Activated CD4-positive, alpha-beta T cell treated with anti-CD3 and anti-CD28 coated beads, Interleukin-2, Interleukin-6, amounts not matched to agents 100 ng/mL and 50 ng/mL, durations not matched to agents 16 hours and 8 hours (primary cell): ENCODE measurements at places on chromosomes 6 and 20.

- no peak for DNase-seq
These were observed 102.9 kb downstream of the OR2B2 start for GRCh38 chr6:27809067-27809938.

DNA sequence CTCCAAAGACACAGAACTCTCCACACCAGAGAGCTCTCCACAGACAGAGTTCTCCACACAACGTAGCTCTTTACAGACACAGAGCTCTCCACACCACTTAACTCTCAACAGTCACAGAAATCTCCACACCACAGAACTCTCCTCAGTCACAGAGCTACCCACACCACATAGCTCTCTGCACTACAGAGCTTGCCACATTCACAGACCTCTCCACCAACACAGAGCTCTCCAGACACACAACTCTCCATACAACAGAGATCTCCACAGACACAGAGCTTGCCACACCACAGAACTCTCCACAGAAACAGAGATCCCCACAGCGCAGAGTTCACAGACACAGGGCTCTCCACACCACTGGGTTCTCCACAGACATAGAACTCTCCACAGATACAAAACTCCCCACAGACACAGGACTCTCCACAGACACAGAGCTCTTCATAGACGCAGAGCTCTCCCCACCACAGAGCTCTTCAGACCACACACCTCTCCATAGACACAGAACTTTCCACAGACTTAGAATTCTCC, 52.5 kb downstream of the ERMARD start:
- no peak for DNase-seq

GRCh38 chr6:169915769-169916550, 164.5 kb downstream of the ERMARD start:
- DNase-seq: no peak

GRCh38 chr6:35511562-35511941, 1.1 kb downstream of the TULP1 start:
- no peak for DNase-seq

- DNase-seq: no peak
These were observed 97.4 kb downstream of the THBS2 start for GRCh38 chr6:169156108-169156792.

DNA sequence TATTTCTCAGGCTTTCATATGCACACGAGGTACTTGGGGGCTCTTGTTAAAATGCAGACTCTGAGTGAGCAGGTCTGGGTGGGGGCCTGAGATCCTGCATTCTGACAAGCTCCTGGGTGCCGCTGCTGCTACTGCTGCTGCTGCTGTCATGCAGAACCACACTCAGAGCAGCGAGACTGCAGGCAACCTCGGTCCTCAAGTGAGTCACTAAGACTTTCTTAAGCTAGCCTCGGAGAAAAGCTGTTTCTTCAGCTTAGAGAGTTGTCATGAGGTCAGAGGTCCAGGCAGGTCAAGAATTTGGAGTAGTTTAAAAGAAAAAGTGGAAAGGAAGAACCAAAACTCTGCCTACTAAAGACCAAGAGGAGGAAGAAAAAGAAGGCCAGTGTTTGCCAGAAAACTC, 92.9 kb downstream of the SPTLC3 start:
- no peak for DNase-seq

DNA sequence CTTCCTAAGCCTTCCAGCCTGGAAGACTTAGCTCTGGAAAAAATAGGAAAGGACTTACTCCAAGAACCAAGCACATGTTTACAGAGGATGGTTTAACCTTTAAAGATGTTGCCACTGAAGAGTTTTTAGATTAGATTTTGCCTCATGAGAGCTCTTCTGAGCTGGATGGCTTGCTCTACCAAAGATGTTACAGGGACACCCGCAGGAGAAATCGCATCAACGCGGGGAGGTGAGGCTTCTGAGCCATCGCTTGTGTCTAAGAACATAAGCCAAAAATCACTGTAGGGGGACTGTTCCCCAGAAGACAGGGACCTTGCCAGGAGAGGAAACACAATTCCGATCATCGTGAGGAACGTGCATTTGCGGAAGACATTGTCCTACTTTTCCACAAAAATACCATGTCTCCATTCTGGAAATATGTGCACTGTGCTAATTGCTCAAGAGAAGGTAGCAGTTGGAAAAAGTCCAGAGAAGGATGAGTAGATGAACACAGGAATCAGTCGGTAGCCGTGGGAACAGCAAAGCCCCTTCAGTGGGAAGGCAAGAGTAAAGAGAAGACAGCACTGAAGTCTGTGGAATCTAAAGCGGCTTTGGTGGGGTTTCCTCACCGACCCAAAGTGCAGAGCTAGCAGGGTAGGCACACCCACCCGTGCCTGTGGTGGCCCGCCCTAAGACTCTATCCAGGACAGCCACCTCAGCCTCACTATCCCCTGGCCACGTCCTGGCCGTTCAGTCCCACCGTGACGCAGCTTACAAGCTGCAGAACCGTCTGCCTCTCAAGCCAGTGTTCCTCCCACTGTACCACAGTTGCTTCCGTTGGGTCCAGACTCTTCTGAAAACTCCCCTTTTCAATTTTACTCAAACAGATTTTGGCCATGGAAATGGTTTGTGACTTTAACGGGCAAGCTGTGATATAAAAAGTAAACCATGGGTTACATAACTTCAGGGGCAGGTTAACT, 334.8 kb downstream of the NRN1 start:
- no peak for DNase-seq

- no peak for DNase-seq
These were observed 7.4 kb downstream of the GFOD1 start for GRCh38 chr6:13479971-13480434.

DNA sequence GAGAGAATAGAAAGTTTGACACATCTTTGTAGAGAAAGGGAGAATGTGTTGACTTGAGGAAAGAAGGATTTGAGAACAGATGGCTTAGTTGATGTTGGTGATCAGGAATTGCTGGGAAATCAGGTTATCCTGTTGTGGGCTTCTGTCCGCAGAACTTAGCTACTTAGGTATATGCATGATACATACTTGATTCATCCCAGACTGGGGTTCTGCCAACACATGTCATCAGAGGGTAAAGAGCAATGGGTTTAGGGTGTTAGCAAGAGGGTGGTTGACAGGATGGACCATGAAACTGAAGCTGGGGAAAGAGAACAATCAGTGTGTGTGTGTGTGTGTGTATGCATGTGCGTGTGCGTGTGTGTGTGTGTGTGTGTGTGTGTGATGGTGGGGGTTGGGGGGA, 50.6 kb upstream of the NELFCD start:
- no peak for DNase-seq

DNA sequence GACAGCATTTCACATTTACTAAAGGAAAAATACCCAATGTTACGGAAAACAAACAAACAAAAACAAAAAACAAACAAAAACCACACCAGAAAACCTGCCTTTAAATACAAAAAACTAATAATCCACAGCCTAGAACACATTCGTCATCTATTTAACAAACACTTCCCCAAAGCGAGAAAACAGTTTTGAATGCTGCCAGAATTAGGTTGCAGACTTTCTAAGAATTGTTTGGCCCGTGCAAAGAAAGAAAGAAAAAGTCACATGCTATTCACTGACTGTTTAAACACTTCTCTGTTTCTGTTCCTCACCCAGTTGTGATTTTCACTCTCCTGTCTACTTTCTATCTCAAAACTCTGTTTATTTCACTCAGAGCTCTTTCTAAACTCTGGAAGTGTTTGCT, 52.5 kb downstream of the BCAS1 start:
- DNase-seq: peak; percentile 21

- no peak for DNase-seq
These were observed 182.4 kb downstream of the CD109 start for GRCh38 chr6:73878403-73878802.

GRCh38 chr20:56848561-56848960, 219.5 kb downstream of the TFAP2C start:
- DNase-seq: no peak

DNA sequence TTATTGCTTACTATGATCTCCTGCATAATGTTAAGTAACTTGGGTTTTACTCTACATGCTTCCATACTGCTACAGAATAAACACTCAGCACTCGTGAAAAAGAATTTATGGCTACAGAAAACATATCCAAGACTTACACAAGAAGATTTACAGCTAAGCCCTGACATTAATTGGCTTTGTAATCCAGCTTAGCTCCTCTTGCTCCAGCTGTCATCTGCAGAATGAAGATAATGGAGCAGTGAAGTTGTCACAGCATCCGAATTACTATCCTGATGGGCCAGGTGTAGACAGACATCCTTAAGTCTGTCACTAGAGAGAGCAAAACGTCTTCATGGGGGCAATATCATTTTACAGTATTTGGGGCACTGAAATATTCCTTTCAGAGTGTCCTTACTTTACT, 155.3 kb downstream of the PRKN start:
- DNase-seq: no peak

GRCh38 chr6:163026893-163027292, 299.1 kb downstream of the PACRG start:
- no peak for DNase-seq

GRCh38 chr20:58109918-58110635, 118.4 kb downstream of the ANKRD60 start:
- no peak for DNase-seq

- no peak for DNase-seq
These were observed 44.6 kb downstream of the HIVEP2 start for GRCh38 chr6:142900227-142900971.

DNA sequence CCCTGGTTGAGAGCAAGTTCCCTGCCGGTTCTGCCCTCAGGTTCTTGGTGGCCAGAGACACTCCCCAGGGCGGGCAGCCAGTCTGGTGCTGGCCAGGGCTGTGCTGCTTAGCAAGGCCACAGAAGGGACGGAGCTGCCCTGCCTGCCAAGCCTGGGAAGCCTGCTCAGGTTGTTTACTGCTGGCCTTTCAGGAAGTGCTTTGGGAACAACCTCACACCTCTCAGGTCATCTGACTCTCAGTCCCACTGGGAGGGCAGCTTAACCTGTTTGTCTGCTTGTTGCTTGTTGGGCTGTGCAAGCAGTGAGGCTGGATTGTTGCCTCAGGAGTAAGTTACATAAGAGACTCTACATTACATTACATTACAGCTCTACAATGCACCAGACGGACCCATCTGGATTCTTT, 75.8 kb upstream of the AFDN start:
- DNase-seq: no peak

DNA sequence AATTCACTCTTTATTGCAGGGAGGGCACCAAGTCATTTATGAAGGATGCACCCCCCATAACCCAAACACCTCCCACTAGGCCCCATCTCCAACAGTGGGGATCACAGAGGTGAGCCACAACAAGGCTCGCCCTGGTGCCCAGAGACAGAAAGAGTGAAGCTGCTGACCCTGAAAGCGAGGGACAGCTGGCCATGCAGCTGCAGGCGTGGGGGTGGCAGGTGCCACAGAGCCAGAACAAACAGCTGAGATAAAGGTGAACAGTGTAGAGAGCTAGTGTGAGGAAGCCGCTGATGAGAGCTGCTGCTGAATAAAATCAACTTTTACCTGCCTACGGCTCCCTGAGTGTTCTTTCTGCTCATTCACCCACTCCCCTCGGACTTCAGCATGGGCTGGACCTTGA, 18.8 kb upstream of the RGS17 start:
- DNase-seq: no peak

DNA sequence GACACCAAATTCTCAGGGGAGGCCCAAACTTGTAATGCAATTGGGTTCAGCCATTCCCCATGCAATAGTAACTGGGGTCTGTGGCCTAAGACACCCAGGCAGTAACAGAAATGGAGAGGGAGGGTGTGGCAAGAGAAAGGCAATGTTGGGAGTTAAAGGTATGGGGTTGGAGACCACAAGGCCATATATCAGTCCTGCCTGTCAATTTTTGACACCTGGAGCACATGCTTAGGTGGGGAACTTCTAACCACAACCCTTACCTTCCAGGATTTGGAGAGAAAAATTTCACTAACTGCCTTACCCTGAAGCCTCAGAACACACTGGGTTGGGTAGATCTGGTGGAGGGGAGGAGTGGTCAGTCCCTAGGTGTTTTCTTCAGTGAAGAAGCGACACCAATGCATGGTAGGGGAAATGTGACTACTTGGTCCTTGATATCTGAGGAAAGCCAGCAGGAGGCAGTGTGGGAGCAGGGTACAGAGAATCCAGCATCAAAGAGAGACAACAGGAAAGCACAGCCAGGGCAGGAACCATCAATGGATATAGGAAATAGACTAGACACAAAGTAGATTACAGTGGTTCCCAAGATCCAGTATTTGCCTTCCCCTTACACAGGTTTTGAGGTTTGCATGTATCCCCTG, 6.8 kb upstream of the USP49 start:
- DNase-seq: peak; percentile 53

DNA sequence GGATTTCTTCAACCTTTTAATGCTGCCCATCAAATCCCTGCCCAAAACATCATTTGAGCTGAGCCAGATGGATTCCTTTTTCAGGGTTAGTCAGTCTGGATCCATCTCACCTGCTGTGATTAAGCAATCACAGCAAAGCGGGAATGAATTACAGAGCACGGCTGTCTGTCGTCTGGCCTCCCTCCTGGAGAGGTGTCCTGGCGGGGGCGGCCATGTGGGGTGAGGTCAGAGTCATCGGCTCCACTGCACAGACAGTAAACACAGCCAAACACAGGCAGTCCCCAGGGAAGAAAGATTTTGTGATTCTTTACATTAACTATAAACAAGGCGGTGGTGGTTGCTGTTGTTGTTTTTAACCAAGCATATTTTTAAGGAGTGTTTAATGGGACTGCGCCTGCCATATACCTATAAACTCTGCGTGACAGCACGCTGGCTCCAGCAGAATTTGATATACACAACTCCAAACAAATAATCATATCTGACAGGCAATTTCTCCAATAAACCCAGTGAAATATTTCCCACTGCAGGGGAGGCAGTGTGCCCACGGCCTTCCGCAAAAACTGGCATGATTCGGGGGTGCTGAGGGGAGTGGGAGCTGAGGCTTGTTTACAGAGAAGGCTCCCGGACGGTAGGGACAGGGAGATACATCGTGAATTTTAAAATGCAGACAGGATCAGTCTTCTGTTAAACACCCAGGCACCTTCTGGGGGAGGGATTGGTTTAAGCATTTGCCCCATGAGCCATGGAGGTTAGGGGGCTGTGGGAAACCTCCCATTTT, 232.0 kb upstream of the PMEPA1 start:
- no peak for DNase-seq

DNA sequence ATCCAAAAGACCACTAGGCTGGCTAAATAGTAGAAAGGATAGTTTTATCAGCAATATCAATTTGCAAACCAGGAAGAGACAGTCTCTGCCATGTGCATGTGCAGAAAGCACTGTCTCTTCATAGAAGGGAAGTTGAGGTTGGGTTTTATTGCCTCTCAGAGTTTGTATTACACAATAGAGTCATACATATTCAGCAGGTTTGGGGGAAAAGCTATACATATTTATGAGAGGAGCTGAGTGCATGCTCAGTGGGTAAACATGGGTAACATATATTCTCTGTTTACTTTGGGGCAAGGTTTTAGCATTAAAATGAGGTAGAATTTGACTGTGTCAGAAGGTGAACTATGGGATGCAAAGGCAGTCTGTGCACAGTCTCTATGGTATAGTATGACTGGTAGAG, 14.9 kb downstream of the TMEM170B start:
- DNase-seq: no peak

- peak; percentile 82 for DNase-seq
These were observed 233.9 kb downstream of the PRL start for GRCh38 chr6:22062807-22063408.

- DNase-seq: no peak
These were observed 89.9 kb downstream of the PLCB1 start for GRCh38 chr20:8221887-8222419.
